Stimulated activated CD4-positive, alpha-beta T cell treated with anti-CD3 and anti-CD28 coated beads, Interleukin-2, amount 100 ng/mL, for 24 hours (primary cell): ENCODE measurements at places on chromosomes 2 and 18.

GRCh38 chr18:36912887-36913286 is 84.0 kb downstream of the KIAA1328 start:
- DNase-seq, result no peak

GRCh38 chr2:173755798-173756197 is 209.4 kb downstream of the SP3 start:
- DNase-seq, result no peak

DNA sequence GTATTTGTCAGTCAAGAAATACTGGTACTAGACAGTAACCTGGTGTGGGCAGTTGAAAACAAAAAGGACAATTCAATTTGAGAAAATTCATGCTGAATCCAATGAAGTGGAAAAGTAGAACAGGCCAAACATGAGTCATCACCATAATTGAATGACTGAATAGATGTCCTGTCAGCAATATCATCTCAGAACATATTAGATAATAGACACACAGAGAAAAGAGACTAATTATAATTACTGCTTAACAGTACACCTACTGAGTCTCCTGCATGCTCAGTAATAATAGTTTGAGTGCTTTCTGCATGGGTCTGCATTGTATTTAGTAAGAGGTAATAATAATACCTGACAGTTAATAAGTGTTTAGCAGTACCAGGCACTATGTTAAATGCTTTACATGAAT is 138.6 kb upstream of the ZC3H15 start:
- no peak for DNase-seq

DNA sequence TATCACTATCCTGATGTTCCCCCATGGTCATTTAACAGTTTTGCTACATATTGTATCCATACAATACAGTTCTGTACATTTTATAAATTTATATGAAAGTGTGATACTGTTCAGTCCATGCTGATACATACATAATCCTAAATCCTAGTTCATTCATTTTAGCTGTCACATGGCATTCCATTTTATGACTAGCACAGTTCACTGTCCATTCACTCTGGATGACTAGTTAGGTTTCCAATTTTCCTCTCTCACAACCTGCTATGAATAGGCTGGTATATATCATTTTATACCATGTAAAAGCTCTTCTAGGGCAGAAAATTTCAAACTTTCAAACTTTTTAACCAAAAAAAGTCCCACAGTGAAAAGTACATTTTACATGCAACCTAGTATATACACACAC is 15.2 kb downstream of the SMAD2 start:
- DNase-seq, result no peak
